ENCODE measurements at places on chromosomes 13 and 19.
A peak's percentile ranks its signal among the peaks of the same experiment; 100 is the strongest.

GRCh38 chr13:47661076-47661475 is 340.0 kb downstream of the SUCLA2 start:
- DNase-seq, result no peak

DNA sequence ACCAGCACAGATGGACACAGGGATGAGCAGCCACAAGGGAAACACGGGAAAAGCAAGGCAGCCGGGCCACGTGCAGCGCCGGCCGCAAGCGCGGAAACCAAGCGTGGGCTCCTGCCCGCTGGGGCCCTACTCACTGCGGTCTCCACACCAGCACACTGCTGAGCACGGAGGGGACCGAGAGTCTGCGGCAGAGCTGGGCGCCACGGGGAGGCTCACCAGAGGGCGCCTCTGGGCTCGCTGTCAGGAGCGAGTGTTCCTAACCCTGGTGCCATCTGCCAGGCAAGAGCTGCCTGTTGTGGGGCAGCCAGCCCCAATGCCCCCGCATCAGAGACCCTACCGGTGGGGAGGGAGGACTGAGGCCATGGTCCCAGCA is 26.5 kb downstream of the MPND start:
- DNase-seq, result peak; percentile 36

- DNase-seq, result no peak
These were observed 625 bp downstream of the ZFP82 start for GRCh38 chr19:36417752-36418286.

GRCh38 chr13:30725326-30726085 is 9.8 kb upstream of the ALOX5AP start:
- DNase-seq, result no peak

DNA sequence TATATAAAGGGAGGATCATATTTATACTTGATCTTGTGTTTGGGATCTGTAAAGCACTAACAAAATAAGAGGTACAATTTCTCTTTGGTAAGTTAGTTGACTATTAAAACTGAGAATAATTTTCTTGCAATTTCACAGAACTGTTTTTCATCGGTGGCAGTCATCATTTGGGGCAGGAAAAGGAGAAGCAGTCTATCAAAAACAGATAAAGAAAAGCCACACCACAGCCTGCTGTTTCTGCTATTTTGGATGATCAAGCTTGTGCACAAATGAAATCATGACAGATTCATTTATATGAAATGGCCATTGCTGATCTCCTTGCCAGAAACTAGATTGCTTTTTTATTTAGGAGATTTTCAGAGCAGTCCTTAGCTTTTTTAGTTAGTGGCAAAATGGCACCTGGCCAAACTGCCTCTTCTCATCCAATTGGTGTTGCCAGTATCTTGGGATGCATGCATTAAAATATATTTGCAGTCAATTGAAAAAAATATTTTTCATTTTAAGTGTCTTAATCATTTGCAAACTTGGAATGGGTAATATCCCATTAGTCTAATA is 326.0 kb downstream of the HS6ST3 start:
- no peak for DNase-seq

DNA sequence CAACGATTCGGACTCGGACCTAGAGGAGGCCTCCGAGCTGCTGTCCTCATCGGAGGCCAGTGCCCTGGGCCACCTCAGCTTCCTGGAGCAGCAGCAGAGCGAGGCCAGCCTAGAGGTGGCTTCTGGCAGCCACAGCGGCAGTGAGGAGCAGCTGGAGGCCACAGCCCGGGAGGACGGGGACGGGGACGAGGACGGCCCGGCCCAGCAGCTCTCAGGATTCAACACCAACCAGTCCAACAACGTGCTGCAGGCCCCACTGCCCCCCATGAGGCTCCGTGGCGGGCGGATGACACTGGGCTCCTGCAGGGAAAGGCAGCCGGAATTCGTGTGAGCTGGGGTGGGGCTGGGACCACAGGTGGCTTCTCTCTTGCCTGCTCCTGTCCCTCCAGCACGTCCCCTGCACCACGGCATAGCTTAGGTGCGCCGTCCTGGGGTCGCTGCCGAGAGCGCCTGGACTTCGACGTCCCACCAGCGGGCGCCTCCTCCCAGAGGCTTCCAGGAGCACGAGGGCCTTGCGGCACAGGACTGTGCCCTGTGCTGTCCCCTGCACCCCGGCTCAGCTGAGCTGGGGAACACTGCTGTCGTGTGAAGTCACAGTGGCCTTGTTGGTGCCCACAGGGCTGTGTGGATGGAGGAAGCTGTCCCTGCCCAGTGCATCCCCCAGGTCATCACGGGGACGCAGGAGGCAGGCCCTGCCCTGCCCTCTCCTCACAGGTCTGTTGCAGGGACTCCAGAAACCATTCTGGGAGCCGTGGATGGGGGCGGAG is 9.3 kb downstream of the POLR2E start:
- DNase-seq, result no peak

- no peak for DNase-seq
These were observed 441.0 kb downstream of the KLF12 start for GRCh38 chr13:73693215-73693614.

DNA sequence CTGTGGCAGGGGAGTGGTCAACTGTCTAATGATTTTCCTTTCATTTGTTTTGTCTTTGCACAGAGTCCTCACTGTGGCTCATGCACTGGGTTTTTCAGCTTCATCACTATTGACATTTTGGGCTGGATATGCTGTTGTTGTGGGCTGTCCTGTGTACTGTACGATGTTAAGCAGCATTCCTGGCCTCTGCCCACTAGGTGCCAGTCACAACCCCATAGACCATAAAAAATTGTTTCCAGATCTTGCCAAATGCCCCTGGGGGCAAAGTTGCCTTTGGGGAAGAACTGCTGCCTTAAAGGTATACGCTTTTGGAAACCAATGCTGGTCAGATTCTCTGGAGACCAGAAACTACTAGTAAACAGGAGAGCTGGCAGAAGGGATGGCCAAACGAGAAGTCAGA is 310.4 kb downstream of the SPRY2 start:
- DNase-seq, result no peak

DNA sequence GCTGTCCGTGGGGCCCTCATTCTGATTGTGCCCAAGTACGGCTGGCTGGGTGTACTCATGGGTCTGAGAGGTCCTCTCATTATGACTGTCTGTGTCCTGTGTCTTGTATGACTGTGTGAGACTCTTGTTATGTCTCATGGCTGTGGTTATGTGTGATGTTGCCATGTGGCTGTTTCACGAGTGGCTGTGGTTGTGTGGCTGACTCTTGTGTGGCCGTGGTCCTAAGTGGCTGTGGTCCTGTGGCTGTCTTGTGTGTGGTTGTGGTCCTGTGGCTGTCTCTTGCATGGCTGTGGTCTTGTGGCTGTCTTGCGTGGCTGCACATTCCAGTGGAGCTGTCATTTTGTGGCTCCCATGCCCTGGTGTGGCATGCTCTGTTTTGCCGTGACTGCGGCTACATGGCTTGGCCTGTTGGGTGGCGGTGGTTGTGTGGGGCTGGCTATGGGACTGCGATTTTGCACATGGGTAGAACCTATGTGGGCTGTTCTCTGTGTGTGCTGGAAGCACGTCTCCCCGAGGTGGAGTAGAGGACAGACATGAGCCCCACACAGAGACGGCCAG is 2.5 kb downstream of the LYL1 start:
- peak; percentile 43 for DNase-seq

DNA sequence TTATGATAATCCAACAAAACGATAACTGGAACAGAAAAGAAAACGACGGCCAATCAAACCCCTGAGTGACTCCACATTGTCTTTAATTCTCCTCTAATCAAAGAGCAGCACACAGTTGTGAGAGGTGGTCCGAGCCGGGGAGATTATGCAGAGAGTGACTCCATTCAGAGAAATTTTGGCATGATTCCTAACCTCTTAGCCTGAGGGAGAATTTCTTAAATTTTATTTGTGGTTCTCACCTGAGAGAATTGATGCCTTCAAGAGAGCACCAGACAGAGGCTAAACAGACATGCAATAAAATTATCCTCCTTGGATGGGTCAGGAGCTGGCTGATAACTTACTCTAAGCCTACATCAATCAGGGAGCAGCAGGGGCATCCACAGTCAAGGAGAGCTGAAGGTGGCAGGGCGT is 310.0 kb upstream of the KLF12 start:
- DNase-seq, result no peak

- DNase-seq, result no peak
These were observed 19.0 kb upstream of the PCDH17 start for GRCh38 chr13:57612568-57612967.

DNA sequence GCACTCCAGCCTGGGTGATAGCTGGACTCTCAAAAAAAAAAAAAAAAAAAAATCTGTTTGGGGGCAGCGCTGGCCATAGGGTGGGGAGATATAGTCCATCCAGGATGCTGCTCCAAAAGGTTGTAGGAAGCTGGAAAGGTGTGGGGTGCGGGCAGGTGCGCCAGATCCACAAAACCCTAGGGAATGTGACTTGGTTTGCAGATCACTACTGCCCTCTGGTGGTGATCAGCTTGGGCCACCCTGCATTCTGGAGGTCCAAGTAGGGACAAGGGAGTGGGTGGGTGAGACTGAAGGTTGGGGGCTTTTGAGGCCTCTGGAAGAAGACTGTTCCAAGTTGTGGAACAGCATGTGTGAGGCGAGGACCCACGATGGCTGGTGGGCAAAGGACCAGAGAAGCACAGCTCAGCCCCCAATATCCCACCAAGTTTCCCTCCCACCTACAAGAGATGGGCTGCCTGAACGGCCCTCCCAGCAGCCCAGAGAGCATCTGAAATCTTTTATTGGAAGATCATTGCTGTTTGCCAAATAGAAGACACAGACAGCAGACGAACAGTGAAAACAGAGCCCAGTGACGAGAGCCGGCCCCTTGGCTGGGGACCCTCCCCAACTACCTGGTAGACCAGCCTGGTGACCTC is 10.4 kb upstream of the TYK2 start:
- DNase-seq, result peak; percentile 28

DNA sequence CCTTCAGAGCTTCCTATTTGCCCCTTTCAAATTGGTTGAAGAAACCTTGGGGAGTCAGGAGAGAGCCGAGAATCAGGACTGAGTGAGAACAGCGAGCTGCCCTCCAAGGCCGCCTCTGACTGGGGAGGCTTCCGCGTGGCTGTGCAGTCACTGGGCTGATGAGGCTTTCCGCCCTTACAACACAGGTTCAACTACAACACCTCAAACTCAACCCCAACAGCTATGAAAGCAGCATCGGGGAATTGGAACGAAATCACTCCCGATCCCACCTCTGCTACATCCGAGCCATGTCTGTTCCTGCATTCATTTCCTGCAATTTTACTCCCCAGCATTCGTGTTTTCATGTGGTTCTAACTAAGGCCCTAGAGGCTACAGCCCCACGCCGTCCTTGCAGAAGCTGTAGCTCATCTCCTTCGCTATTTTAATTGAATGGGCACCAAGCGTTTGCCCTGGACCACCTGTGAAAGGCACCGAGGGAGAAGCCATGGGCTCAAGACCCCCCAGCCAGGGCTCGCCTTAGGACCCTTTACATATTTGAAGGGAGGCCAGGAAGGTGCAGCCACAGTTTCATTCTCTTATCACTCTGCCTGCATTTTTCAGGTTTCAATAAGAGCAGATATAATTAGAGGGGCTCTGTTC is 12.3 kb upstream of the RASA3 start:
- DNase-seq, result no peak

- no peak for DNase-seq
These were observed 223.0 kb downstream of the TSHZ3 start for GRCh38 chr19:31126236-31126635.

GRCh38 chr13:112263152-112263551 is 113.0 kb upstream of the SPACA7 start:
- no peak for DNase-seq

DNA sequence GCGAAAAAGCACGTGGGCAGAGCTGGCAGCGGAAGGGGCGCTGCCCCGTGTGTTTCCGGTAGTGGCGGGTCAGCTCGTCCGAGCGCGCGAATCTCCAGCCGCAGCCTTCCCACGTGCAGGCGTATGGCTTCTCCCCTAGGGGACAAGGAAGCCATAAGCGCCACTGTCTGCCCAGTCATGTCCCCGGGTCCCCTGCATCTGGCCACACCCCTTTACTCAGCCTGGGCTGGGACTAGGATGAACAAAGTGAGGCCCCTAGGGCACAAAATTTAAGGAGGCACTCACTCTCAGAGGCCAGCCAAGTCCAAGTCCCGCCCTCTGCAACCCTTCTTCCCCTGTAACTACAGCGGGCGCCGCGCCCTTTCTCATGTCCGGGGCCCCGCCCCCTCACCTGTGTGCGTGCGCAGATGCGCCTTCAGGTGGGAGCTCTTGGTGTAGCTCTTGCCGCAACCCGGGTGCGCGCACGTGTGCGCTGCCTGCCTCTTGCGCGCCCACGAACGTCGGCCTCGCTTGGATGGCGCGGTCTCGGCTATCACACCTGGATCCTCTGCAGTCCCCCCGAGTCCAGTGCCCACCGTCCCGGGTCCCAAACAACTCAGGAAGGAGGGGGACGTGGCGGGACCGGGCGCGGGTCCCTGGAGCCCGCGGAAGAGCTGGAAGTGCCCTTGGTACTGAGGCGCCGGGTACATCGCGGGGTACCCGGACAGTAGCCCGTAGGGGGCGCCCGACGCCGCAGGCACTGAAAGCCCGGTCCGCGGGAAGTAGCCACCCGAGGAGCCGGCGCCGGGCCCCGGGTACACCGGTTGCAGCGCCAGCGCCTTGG is 1.9 kb downstream of the KLF1 start:
- peak; percentile 73 for DNase-seq

DNA sequence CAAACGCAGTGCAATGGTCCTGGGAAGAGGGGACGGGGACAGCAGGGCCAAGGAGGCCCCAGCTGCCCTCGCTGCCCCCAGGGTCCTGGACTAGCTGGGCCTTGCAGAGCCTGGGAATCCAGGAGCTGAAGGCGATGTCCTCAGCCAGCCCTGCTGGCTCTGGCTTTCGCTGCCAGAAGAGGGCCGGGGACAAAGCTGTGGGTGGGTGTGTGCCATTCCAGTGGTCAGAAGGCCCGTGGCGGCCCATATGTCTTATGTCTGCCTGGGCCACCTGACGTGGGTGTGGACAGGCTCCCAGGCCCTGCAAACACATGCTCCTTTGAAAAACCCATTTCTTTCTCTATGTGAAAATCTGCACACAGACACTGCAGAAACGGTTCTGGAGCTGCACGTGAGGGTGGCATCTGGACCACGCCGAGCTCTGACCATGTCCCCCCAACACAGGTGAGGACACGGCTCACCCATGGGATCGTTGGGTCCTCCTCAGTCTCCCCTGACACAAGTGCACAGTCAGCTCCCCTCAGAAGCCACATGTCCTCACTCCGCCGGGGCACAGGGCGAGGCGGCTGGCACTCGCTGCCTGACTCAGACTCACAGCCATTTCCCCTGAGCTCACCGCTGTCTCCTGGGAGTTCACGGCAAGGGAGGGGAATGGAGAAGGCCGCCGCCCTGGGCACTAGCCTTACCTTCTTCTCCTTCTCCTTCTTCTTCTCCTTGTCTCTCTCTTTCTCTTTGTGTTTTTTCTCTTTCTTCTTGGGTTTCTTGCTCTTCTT is 16.9 kb downstream of the IZUMO4 start:
- no peak for DNase-seq

Measured in activated CD4-positive, CD25-positive, alpha-beta regulatory T cell treated with anti-CD3 and anti-CD28 coated beads, Interleukin-2, amount 50 U/mL, for 16 hours (primary cell).